ENCODE measurements at places on chromosomes 3 and 15.
A peak's percentile ranks its signal among the peaks of the same experiment; 100 is the strongest.

- no peak for DNase-seq
Observed at GRCh38 chr15:23853286-23853685, 166.2 kb upstream of the NDN start.

- no peak for DNase-seq
Observed at GRCh38 chr3:192121923-192122322, 605.4 kb downstream of the FGF12 start.

DNA sequence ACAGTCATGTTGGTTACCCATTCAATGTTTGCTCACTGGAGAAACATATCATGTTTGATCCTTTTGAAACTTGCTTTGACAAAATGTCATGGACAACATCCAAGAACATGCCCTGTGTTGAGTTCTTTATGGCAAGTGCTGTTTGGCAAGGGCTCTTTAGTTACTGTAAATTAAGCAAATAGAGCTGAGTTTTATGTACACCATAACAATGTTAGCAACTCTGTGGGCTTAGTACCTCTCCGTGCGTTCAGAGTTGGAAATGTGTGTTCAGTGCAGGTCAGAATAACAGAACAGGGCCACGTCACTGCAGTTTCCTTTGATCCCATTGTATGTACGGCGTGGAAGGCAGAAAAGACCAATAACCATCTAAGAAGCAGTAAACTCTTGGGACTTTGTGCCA is 132.5 kb downstream of the MYRIP start:
- DNase-seq, result no peak

DNA sequence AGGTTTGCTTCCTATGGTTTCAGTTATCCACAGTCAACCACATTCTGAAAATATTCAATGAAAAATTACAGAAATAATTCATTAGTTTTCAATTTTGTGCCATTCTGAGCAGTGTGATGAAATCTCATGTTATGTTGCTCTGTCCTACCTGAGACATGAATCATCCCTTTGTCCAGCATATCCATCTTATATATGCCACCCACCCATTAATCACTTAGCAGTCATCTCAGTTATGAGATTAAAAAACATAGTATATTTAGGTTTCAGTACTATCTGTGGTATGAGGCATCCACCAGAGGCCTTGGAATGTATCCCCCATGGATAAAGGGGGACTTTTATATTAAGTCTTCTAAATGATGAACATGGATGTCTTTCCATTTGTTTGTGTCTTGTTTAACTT is 64.7 kb upstream of the PROK2 start:
- no peak for DNase-seq

GRCh38 chr3:194306109-194306686 is 44.9 kb downstream of the CPN2 start:
- DNase-seq, result peak; percentile 65

Measured in posterior cingulate gyrus (tissue), 11 donors.